Muscle of leg (tissue), 16 donors: ENCODE measurements at places on chromosomes 5 and 9. TPM values are rescaled to one million over a fixed set of nuclear protein-coding genes. Genes with fewer than 3 reads are reported as not detected.

SLCO4C1 gene
- 2.1 TPM for polyA plus RNA-seq

TEK gene
- polyA plus RNA-seq, result 19.9 TPM

C9orf50 gene
- 0.16 TPM for polyA plus RNA-seq

NOTCH1 gene
- polyA plus RNA-seq, result 39.5 TPM

PCDHB12 gene
- polyA plus RNA-seq, result 2.5 TPM

SLC6A7 gene
- 1.0 TPM for polyA plus RNA-seq

GADD45G gene
- 13.1 TPM for polyA plus RNA-seq

ARSI gene
- 6.7 TPM for polyA plus RNA-seq

SLC6A18 gene
- polyA plus RNA-seq, result not detected

CD274 gene
- 0.66 TPM for polyA plus RNA-seq

CAMK2A gene
- polyA plus RNA-seq, result 40.9 TPM

ZNF608 gene
- polyA plus RNA-seq, result 22.0 TPM

CFAP90 gene
- 0.17 TPM for polyA plus RNA-seq

DRD1 gene
- polyA plus RNA-seq, result not detected

DAPK1 gene
- polyA plus RNA-seq, result 21.3 TPM

SLC25A2 gene
- polyA plus RNA-seq, result not detected

ADAM19 gene
- 15.2 TPM for polyA plus RNA-seq

SPATA31D4 gene
- not detected for polyA plus RNA-seq

CD14 gene
- polyA plus RNA-seq, result 27.2 TPM

CCNI2 gene
- polyA plus RNA-seq, result 1.1 TPM

TPPP gene
- polyA plus RNA-seq, result 9.4 TPM

PCDHGA3 gene
- 0.94 TPM for polyA plus RNA-seq

ABCA1 gene
- 7.4 TPM for polyA plus RNA-seq

SPINK4 gene
- not detected for polyA plus RNA-seq

SPINK7 gene
- not detected for polyA plus RNA-seq

SPAG8 gene
- polyA plus RNA-seq, result 2.0 TPM

TBC1D9B gene
- 61.1 TPM for polyA plus RNA-seq

PLAC8L1 gene
- 0.41 TPM for polyA plus RNA-seq
